ENCODE measurements at places on chromosomes 16 and 17.

DNA sequence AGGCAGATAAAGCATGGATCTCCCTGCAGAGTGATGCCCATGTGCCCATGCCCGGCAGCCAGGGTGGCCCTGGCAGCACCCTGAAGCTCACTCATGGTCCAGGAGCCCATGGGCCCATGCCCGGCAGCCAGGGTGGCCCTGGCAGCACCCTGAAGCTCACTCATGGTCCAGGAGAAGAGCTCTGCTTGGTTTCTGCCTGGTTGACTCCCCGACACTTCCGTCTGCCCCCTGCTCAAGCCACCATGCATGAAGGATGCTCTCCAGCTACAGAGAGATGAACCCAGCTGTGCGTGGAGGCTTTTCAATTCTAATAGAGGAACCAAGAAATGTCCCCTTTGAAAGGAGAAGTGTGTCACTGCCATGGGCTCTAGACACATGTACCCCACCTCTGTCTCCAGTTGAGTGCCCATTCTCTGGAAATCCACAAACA is 8.7 kb downstream of the CCL17 start:
- DNase-seq = no peak

- no peak for DNase-seq
Measured at GRCh38 chr17:21376081-21376758, at the start of gene KCNJ12. KCNJ12 (plus strand) TSS chr17:21376357; CDS start chr17:21415343, 38,986 bp downstream.

DNA sequence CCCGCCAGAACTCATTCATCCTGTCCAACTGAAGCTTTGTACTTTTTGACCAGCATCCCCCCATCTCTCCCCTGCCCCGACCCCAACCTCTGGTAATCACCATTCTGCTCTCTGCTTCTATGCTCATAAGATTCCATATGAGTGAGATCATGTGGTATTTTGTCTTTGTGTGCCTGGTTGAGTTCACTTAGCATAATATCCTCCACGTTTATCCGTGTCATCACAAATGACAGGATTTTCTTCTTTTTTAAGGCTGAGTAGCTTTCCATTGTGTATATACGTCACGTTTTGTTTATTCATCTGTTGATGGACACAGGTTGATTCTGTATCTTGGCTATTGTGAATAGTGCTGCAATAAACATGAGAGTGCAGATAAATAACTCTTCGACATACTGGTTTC is 278.9 kb downstream of the SNX29 start:
- no peak for DNase-seq

DNA sequence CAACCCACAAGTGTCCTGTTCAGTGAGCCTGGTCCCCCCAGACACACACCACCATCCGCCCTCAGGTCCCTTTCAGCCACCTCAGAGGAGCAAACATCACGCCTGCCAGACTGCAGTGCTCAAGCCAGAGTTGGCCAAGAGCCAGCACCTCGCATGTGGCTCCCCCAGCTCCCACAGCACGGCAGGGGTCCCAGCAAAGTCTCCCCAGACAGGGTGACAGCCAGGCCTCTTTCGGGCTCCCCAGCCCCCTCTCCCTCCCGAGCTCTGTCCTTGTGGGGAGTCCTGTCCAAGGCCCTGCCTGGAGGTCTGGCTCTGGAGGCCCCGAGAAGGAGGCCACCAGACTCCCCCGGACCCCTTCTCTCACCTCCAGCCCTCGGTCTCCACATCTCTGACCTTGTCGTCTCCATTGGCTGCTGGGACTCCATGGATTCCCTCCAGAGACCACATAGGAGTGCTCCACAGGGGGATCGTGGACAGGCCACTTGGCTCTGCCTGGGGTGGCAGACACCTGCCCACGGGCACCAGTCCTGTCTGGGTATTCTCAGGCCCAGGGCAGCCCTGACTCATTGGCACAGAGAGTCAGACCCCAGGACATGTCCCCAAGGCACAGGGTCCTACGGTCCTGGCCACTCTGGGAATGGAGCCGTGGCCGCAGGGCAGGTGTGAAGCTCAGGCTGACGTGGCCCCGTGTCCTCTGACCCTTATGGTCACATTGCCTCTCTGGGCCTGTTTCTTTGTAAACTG is 1.8 kb upstream of the MYADML2 start:
- DNase-seq = no peak

- no peak for DNase-seq
Measured at GRCh38 chr17:83068641-83069570, 10.5 kb upstream of the METRNL start.

GRCh38 chr16:73997340-73997711 is 299.3 kb upstream of the PSMD7 start:
- DNase-seq = no peak

DNA sequence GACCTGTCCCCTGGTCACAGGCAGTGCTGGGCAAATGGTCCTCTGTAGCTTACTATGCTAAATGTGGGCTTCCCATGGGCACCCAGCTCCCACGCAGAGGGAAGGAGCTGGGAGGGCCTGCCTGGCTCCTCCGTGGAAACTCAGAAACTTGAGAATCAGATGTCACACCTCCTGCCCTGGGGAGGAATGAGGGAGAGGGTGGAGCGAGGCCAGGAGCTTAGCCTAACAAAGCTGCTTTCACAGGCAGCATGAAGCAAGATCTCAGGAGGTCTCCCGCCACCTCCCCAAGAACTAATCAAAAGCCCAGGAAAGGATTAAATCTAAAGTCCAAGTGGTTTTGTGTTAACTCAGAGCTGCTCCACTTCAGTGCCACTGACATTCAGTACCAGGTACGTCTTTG is 33.6 kb upstream of the XYLT2 start:
- no peak for DNase-seq

GRCh38 chr17:7147772-7148171 is 31.4 kb downstream of the ASGR1 start:
- no peak for DNase-seq

- no peak for DNase-seq
Measured at GRCh38 chr17:35900708-35901480, 20.7 kb upstream of the CCL5 start.

- no peak for DNase-seq
Measured at GRCh38 chr17:21129023-21129681, 2.4 kb downstream of the DHRS7B start.

DNA sequence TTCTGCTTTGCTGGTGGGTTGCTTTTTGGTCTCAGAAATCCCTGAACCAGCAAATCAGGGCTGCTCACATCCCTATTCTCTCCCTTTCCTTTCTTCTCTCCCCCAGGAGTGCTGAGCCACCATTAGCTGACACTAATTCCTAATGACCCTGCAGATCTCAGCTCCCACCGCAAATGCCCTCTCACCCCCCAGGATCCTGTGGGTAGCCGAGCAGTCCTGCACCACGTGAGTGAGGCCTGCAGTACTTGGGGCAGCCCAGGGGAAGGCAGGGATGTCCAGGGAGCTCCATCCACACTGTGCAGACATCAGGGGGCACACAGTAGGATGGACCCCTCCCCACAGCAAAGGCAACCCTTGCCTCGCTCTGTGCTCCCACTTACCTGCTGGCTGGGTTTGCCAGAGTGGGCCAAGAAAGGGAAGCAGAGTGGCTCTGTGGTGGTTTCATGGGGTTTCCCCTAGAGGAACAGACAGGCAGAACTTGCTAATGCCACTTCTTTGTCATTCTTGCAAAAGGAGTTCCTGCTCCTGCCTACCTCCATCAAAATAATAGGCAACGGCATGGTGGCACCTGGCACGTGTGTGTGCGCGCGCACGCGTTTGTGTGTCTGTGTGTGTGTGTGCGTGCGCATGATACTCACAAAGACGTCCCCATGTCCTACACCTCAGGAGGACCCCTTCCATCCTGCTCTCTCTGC is 135.6 kb downstream of the GAS7 start:
- DNase-seq = no peak

- no peak for DNase-seq
Measured at GRCh38 chr17:47821031-47821423, 567 bp downstream of the OSBPL7 start.

DNA sequence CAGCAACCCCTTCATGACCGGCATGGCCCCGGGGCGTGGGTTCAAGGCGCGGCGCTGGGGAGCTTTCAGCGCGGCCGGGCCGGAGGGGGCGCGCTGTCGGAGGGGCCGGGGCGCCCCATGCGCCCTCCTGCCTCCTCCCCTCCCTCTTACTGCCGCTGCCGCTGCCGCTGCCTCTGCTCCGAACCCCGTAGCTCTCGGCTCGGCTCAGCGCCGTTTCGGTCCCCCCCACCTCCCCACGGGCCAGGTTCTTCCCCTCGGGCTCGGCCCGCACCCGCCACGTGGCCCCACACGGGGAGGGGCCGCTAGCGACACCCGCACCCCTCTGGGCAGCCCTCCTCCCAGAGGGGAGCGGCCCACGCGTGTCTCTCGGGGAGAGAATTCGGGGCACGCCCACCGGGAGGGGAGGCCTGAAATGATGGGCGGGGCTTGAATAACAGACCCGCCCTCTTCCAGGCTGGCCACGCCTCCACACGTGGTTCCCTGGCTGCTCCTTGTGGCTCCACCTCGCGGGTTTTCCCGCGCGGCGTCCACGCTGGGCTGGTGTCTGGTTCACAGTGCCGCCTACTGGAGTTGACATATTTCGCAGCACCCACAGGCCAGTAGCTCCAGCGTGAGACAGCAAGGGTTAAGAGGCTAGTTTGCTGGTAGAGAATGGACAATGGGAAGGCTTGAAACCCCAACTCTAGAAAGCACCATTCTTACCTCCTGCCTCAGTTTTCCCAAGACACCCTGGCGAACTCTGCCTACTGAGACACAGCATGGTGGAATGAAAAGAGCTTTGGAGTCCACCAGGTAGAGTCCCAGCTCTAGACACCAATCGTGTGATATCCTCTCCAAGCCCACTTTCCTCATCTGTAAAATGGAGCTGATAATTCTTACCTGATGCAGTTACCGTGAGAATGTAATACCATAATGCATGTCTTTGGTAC is at the start of gene KCNH4:
KCNH4 (minus strand) TSS at position 221 of the 929 bp plus-strand sequence; CDS start at position 24, 197 bp downstream.
- peak; percentile 70 for DNase-seq

DNA sequence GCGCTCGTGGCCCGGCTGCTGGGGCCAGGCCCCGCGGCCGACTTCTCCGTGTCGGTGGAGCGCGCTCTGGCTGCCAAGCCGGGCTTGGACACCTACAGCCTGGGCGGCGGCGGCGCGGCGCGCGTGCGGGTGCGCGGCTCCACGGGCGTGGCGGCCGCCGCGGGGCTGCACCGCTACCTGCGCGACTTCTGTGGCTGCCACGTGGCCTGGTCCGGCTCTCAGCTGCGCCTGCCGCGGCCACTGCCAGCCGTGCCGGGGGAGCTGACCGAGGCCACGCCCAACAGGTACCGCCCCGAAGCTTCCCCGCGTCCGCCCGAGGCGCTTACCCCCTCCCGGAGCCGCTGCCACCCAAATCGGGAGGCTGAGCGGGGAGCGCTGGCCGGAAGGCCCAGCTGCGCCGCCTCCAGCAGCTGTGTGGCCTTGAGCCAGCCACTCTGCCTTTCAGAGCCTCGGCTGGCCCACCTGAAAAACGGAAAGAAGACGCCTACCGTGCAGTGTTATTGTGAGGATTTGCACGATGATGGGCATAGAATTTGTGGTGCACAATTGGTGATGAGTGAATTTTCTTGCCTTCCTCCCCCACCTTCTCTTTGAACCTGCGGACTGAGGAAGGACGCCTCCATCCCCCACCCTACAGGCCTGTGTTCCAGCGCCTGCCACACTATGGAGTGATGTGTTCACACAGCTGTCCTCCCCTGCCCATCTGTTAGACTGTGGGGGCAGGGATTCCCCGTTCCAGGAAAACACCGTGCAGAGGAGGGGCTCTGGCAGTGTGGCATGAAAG is 523 bp downstream of the NAGLU start:
- DNase-seq = peak; percentile 71

- no peak for DNase-seq
Measured at GRCh38 chr16:9434659-9435058, 343.2 kb downstream of the HAPSTR1 start.

GRCh38 chr16:78389009-78389498 is 289.6 kb downstream of the WWOX start:
- DNase-seq = no peak

DNA sequence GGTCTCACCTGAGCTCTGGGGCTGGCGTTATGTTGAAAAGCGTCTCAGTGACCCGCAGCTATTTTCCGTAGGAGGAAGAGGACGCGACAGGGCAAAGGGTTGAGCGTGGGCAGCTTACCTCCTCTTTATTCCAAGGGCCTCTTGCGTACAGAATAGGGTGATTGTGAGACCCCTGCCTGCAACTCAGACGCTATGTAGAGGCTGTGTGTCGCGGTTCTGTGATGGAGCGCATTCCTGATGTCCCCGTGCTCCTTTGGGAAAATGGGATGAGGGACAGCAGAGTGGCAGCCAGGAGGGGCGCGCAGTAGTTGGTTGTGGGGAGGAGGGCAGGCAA is 531 bp upstream of the CDH8 start:
- no peak for DNase-seq

- no peak for DNase-seq
Measured at GRCh38 chr16:83887080-83887479, 11.8 kb upstream of the MLYCD start.

- DNase-seq = peak; percentile 77
Measured at GRCh38 chr16:57519796-57520360, 16.5 kb downstream of the CCDC102A start.

DNA sequence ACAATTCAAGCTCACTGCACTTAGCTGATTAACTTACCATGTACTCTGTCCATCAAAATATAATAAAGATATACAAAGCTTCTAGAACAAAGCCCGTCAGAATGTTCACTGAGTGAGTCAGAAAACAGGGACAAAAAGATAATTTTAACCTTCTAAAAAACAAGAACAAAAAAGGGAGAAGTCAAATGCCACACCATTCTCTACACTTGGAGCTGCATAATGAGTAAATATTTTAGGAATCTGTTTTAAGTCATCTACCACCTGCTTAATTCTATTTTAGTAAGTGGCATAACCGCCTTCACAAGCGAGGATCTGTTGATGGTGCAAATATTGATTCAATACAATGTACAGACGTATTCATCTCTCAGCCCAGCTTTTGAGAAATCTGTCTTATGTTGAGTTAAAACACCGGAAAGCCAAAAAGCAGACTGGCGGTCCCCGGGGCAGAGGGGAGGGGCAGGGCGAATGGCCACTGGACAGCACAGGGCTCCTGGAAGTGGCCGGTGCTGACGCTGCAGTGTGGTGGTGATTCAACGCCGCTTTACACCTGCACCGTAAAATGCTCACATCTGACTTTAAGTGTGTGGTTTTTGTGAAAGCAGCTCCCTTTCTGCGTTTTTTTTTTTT is 20.1 kb downstream of the RAB40B start:
- no peak for DNase-seq

DNA sequence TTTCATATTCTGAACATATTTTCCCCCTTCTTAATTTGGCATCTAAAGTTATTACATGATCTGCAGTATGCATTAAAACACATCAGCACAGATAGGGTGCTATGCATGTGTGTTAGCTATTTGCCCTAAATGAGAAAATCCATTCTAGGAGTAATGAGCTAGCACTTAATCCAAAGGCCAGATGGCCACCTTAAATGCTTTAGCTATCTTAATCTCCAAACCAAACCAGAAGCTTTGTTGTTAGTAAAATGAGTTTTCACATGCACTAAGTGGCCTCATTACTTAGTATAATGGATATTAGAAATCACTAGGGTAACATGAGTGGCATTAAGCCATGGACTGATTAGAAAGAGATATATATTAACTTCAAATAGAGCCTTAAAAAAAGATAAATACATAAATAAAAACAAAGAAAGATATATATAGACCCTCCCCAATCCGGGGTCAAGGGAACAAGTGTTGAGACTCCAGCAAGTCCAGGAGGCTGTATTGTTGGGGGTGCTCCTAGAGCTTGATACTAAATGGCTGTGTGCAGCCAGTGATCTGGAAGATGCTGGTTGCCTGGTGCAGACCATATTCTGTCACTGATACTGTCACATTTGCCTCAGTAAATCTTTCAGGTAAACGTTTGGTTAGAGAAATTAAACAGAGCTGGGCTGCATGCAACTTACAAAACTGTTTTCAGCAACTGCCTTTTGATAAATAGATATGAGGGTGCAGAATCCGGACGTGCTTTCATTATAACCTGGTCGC is 67.3 kb downstream of the MYH10 start:
- DNase-seq = no peak

- no peak for DNase-seq
Measured at GRCh38 chr17:44530896-44531418, 26.3 kb upstream of the FZD2 start.
